ENCODE measurements at places on chromosomes 16 and 17.

GRCh38 chr17:82957469-82957795 is 117.6 kb upstream of the ZNF750 start:
- no peak for DNase-seq

DNA sequence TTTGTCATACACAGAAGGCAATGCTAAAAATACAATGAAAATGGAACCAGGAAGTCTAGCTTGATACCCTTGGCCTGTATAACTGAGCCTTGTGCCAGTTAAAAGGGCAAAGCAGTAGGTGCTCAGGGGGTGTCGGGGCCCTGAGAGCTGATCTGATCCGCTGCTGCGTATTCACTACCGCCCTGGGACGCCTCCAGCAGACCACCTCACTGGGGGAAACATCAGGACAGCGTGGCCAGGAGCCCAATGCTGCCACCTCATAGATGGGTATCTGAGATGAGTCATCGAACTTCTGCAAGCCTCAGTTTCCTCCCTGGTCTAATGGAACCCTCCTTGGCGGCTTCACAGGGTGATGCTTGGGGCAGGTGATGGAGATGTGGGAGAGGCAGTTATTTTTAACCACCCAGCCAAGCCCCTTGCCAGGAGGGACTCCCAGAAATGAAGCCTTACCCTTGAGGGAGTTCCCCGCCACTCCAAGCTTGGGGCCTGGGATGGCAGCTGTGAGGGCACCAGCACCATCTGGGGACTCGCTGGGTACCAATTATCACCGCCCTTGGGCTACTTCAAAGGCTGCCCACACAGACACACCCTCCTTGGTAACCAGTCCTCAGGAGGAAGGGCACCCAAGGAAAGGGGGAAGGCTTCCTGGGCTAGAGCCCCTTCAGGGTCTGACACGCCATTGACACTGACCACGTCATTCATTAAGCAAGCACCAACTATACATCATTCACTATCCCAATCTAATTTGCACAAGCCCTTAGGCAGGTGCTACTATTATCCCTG is 7.8 kb downstream of the DEXI start:
- DNase-seq: no peak

- no peak for DNase-seq
Observed at GRCh38 chr17:9488556-9488955, 87.1 kb downstream of the STX8 start.

DNA sequence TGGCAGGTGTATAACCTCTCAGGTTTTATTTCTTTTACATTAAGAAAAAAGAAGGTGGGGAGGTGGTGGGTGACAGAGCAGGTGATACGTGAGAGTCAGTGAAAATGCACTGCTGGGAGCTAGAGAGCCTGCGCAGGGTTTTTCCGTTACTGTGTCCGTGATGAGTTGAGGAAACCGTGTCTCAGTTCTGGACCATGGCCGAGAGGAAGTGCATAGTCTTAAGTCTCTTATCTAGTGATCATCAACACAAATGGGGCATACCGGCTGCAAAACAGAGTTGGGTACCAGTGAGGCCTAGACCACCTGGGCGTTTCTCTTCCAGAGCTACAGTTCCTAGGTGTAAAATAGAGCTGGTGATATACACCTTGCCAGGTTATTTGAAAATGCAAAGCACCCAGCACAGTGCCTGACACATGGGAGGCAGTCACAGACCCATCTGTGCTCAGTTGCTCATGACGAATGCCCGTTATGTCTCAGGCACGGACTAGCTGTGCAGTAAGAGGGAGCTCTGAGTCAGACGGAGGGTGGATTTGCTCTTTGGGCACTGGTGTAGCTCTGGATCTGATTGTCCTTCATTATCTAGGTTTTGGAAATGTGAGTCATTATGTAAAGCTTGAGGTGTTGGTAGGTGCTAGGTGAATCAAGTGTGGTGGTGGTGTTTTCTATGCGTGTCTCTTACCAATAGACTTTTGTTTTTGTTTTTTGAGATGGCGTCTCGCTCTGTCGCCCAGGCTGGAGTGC is 60.9 kb downstream of the RPTOR start:
- DNase-seq: no peak

DNA sequence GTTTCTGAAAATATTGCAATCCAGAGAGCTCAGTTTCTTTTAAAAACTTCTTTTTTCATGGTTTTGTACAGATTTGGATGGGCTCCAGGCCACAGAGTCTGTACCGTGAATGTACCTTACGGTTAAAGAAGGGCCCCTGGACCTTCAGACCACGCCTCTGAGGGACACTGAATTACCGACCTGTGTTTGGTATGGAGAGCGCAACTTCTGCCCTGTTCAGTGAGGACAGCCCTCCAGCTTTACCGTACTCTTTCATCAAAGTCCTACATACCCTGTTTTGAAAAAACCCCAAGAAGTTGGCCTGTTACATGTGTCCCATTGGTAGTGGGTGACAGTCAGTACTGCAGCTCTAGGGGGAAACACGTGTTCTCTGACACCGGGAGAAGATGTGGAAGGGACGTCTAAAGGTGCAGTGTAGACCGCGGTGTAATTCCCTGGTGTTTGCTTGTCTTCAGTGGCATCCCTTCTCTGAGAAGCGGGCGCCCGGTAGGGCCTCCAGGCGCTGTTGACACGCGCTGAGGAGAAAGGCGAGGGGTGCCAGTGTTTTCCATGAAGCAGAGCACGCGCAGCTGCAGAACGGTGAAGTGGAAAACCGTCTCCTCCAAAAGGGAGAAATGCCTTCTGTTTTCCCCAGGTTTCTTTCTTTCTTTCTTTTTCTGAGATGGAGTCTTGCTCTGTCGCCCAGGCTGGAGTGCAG is 6.2 kb downstream of the PGS1 start:
- no peak for DNase-seq

DNA sequence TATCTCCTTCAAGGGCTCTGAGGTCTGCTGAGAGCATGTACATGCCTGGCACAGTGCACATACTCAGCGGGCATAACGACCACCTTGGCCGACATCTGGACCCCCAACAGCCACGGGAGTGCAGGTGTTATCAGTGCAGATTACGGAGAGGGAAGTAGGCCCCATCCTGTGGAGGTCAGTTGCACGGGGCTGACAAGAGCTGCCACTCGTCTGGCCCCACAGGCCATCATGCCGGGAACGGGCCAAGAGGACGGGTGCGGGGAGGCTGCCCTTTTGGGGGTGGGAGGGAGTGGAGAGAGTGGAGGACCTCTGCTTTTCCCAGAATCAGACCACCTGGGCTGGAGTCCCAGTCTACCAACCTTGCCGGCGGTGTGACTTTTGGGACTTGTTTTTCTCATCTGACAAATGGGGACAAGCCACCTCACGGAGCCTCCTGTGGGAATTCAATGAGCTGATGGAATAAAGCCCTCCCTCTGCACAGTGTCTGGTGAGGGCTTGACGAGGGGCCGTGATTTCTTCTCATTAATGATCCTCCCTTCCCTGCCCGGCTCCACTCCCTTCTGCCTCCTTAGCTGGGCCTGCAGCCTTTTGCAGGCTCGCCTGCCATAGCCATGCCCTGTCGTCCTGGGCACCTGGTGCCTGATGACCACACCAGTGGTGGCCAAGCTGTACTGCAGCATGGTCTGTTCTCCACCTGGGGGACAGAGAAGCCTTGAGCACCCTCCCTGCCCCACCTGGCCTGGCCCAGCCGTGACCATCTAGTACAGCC is 4.6 kb downstream of the PRSS33 start:
- DNase-seq: no peak

- peak; percentile 96 for DNase-seq
Observed at GRCh38 chr16:83336603-83337002, 471.2 kb upstream of the HSBP1 start.

DNA sequence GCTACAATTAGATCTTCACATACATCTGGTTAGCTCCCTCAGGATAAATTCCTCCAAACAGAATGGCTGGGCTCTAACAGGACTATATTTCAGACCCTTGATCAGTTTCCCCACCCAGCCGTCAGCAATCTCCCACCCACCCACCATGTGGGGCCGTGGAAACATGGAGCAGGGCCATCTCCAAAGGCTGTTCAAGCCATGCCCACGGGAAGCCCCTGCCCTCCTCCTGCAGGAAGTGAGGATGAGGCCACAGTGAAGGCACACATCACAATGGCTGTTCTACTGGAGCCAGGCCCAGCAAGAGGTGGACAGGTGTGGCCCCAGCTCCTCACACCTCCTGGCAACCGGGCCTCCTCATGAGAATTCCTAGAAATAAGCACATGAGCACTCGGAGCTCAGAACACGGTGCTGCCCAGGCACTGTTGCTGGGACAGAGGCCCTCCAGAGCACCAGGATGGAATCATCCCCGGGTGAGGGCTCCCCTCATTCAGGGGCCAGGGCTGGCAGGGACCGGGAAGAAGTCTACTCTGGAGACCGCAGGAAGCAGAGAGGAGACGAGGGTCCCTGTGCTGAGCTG is at the start of gene LITAFD:
Gene LITAFD, plus strand, starts transcription at position 311 of the 577 bp plus-strand sequence. CDS start 2,005 bp downstream, outside the sequence.
- DNase-seq: no peak

- peak; percentile 72 for DNase-seq
Observed at GRCh38 chr17:15377616-15378015, 36.2 kb upstream of the TEKT3 start.

- peak; percentile 25 for DNase-seq
Observed at GRCh38 chr16:29927070-29927905, 1.3 kb upstream of the KCTD13 start.

GRCh38 chr17:60139438-60140285 is 10.1 kb upstream of the CA4 start:
- DNase-seq: peak; percentile 37

GRCh38 chr16:175011-175949 is 1.2 kb upstream of the HBA1 start:
- DNase-seq: no peak

GRCh38 chr16:15757630-15758251 is 99.1 kb downstream of the MYH11 start:
- no peak for DNase-seq

DNA sequence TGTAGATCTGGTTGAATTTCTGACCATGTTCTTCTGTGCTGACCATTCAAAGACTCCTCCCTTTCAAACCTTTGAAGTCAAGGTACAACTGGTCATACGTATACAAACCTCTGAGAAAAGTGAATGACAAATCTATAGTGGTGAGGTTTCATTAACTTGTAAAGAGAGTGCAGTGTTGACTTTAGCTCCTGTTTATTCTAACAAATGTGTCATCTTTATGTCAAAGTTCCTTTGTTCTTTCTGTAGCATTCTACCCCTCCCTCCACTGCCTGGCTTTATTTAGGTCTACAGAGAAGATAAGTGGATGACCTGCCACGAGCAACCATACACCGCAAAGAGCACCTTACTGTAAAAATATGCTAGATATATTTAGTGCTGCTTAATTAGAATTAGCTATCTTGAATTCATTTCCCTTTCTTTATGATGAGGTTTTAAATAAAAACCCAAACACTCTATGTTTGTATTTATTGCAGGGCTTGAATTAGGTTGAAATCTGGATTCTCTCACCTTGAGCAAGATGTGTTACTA is 520.0 kb upstream of the CDH11 start:
- no peak for DNase-seq

DNA sequence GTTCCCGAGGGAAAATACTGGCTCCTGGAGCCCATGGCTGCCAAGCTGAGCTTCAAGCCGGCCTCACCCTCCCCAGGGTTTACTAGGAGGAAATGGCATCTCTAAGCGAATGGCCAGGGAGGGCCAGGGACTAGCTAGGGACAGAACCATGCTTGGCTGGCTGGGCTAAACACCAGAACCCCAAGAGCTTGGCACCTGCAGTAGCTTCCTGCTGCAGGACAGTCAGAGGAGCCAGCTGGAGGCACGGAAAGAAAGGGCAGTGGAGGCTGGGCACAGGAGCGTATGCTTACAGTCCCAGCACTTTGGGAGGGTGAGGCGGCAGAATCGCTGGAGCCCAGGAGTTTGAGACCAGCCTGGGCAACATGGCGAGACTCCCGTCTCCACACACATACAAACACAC is 33.7 kb downstream of the PEMT start:
- no peak for DNase-seq

- DNase-seq: no peak
Observed at GRCh38 chr16:74249846-74250245, 46.8 kb upstream of the PSMD7 start.

DNA sequence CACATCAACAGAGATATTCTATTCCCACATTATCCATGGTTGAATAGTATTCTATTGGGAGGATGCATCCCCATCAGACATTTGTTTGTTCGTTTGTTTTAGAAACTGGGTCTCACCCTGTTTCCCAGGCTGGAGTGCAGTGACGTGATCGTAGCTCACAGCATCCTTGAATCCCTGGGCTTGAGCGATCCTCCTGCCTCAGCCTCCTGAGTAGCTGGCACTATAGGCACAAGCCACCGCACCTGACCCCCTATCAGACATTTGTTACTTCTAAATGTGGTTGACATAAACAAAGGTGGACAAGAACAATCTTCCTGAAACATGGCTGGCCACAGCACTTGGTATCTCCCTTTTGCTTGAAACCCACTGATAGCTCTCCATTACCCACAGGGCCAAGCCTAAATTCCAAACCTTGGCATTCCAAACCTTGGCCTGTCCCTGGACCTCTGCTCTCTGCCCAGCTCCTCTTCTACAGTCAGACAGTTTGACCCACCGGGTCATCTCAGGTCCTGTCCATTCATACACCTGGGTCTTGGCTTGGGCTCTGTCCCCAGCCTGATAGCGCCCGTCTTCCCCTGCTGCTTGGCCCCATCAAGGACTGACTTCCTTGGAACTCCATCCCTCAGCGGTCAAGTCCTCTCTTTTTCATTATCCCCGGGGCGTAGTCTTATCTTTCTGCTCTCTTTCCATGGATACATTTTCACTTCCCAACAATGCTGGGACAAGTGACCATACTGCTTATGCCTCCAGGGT is 1.5 kb upstream of the PRR29 start:
- DNase-seq: no peak

DNA sequence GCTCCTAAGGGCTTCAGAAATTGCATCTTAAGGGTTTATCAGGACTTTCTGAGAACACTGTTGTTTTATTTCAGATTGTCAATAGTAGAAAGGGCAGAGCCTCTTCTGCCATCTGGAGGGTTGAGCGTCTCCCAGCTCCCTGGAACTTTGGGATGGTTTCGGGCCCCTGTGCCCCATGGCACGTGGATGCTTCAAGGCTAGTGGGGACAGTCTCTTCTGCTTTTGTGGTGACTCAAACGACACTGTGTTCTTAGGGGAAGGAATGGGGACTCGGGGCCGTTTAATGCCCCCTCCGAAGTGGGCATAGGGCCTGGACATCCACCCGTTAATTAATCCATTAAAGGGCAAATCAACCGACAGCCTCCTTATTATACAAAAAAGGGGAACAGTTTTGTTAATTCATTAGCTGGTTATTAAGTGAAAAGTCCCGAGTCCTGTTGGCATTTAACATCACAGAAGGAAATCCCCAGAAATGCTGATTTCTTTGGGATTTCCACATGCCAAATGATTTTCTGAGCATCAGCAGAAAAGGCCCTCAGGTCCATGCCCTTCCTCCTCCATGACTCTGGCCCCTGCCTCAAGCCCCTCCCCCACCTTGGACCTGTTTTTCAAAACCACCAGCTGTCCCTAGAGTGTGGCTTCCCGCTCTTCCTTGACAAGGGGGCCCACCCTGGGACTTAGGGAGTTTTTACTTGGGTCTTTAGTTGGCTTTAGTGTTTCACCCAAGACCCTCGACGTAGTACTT is 68.7 kb downstream of the ARSG start:
- DNase-seq: no peak

All from LHCN-M2 (cell line).